ENCODE measurements at places on chromosomes 13 and 19.

DNA sequence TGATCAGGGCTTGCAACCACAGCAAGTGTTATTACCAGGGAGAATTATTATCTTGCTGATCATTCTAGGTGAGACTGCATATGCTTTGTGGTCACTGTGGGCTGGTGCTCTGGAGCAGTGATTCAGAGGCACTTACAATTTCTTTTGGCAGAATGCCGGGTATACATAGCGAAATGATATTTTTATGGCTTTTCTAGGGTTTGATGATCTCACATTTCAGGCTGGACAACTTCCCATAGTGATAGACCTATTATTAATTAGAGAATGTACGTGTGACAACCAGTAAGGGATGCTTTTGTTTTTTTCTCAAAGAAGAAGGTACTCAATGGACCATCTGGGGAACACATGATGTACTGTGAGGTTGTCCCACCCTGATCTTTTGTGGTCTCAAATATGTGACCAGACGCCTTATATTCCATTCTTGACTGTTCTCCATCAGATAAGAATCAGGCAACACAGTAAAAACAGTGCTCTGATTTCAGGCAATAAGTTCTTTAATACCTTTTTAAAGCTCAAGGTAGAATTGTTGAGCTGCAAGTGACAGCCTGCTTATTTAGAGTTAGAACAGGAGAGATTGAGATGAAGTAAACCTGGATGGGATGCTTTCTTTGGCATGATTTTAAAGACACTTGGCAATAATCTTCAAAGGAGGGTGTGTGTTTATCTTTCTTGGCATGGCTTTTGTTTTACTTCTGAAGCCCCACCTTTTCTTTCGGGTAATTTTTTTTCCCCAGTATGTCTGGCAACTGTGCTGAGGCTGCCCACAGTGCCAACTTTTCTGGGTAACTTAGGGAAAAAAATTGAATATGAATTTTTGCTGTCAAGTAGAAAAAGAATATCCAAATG is 27.4 kb upstream of the SCEL start:
- no peak for DNase-seq

GRCh38 chr13:43865892-43866291 is 13.6 kb downstream of the CCDC122 start:
- DNase-seq, result no peak

DNA sequence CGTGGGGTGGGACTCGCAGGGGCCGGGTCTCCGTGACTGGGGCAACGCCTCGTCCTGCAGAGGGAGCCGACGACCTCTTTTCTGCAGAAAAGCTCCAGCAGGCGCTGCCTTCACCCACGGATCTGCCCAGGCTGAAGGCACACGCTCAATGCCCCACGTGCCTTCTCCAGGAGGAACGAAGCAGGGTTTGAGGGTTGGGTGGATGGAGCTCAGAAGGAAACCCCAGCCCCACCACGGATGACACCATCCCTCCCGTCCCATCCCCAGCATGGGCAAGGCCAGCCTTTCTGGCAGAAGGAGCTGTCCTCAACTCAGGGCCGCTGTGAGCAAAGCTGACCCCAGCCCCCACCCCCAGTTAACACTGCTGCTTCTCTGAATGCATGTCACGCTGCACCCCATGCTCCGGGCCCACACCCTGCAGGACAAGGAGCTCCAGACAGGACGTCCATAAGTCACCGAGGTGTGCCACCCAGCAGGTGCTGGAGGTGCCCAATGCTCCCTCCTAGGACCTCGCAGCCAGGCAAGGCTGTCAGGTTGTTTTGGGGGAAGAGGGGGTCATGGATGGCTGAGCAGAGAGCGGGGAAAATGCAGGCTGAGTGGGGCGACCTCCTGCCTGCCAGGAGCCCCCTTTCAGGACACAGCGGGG is 7.4 kb downstream of the C19orf25 start:
- no peak for DNase-seq

- no peak for DNase-seq
These were observed 133.2 kb downstream of the FRY start for GRCh38 chr13:32164622-32165268.
